HAP-1 (cell line): ENCODE measurements at places on chromosomes 3 and 15.
A peak's percentile ranks its signal among the peaks of the same experiment; 100 is the strongest.

DNA sequence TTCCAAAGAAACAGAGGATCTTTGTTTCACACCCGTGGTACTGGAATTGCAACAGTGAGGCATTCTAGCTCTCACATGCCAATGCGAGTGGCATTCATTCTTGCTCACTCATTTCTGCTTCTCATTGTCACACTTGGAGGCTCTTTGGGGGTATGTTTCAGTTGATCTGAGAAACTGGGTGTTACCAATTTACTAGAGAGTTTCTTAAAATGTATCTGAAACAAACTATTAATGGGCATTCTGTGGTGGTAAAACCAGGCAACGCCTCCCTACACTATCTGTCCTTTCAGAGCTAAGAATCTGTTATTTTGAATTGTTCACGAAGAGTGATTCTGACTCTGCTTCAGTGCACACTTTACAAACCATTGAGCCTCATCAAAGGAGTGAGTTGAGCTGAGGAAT is 140.6 kb upstream of the BHLHE40 start:
- no peak for DNase-seq

GRCh38 chr3:107562969-107563529 is 40.3 kb downstream of the BBX start:
- no peak for DNase-seq

- DNase-seq = no peak
Observed at GRCh38 chr15:56473017-56473416, 8.1 kb upstream of the MNS1 start.

DNA sequence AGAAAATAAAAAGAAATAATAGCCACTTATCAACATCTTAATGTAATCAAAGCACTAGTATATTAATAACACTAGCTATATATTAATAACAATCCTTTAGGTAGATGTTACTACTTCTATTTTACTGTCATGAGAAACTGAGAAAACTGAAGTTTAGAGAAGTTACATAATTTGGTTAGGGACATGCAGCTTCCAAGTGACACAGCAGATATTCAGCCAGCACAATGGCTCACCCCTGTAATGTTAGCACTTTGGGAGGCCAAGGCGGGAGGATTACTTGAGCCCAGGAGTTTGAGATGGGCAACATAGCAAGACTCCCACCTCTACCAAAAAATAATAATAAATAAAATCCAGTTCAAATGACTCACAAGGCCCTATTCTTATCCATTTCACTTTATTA is 1.9 kb upstream of the UBR1 start:
- DNase-seq = no peak

- DNase-seq = no peak
Observed at GRCh38 chr3:36729204-36730056, 34.9 kb downstream of the DCLK3 start.

DNA sequence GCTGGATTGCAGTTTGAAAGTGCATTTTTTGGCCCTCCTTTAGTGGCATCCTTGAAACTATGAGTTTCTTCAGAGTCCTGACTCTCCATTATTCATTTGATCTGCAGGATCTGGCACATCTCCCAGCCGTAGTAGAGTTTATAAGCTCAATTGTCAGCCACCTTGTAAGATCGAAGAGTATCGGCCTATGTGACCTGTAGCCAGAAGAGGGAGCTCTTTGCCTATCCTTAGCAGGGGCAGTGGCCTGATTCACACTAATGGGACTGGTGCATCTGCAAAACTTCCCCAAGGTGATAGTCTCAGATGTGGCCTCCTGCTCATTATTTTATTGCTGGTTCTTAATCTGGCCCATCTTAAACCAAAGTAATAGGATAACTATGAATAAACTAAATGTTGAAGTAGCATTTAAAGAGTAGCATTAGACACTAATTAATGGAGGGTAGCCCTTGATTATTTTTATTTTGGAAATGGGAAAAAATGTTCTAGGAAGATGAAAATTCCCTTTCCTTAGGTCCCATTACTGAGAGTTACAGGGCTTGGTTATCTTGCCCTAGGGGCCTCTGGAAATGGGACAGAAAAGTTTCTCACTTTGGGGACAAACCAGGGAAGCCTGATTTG is 21.2 kb downstream of the GCSAM start:
- DNase-seq = peak; percentile 76

- no peak for DNase-seq
Observed at GRCh38 chr15:100944986-100945385, 25.8 kb downstream of the LRRK1 start.

DNA sequence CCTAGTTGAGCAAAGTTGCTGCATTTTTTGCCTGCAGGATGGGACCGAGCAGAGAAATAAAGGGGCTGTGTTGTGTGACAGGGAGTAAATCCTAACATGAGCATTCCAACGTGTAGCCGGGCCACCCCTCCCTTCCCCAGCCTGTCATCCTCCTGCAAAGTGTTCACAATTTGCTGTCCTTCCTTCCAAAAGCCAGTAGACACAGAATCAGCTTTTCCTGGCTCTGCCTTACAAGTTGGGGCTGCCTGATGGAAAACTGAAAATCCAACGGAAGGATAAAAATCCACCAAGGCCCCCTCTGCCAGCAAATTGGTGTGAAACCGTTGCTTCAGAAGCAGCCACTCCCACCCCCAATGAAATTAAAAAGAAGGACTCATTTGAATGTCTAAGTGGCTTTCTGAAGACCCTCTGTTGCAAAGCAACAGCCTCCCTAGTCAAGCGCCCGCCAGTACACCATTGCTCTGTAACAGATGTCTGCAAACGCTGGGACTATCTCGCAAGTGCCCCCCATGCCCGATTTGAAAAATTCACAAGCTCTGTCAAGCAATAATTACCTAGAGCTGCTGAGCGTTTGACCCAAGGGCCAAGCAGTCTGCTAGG is 665 bp downstream of the FRMD4B start:
- peak; percentile 13 for DNase-seq

GRCh38 chr15:44243829-44244228 is 44.7 kb upstream of the GOLM2 start:
- no peak for DNase-seq

DNA sequence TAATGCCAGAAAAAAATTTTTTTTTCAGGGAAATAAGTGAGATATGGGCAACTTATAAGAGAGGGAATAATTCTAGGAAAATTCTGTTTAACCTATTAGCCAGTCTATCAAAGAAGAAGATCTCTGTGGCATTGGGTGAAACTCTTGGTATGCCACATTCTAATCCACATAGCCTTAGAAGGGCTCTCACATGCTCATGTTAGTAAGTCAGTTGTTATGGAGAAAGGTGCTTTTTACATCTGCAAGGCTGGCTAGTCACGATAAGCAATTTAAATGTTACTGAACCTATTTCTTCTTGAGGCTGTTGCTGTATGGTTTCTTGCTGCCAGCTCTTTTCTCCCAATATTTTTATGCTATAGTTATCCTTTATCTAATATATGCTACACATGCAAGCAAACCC is 89.9 kb upstream of the MAGI1 start:
- DNase-seq = no peak

- DNase-seq = no peak
Observed at GRCh38 chr3:189529889-189530471, 101.2 kb upstream of the TP63 start.

DNA sequence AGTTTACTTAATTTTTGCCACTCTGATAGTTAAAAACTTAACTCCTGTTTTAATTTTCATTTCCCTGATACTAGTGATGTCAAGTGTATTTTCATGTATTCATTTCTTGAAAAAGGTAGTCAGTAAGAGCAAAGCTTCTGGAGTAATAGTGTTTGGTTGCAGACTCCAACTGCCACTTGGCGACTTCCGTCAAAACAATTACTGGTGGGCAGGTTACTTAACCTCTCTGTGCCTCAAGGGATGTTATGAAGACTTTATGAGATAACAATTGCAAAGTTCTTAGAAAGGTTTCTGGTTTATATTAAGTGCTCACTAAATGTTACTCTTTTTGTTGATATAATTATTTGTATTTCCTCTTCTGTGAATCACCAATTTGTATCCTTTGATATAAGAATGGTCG is 129.7 kb downstream of the NFKBIZ start:
- no peak for DNase-seq

GRCh38 chr3:126365351-126366277 is 8.4 kb upstream of the KLF15 start:
- no peak for DNase-seq

DNA sequence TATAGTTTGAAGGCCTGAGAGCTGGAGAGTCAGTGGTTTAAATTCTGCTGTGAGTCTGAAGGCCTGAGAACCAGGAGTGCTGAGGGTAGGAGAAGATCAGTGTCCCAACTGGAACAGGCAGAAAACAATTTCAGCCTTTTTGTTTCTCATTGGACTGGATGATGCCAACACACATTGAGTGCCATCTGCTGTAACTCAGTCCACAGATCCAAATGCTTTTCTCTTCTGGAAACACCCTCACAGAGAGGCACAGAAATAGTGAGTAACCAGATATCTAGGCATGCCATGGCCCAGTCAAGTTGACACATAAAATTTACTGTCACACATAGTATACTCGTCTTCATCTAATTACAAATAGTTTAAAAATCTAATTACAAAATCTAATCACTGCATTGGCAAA is 100.8 kb downstream of the NEO1 start:
- DNase-seq = no peak

GRCh38 chr3:112778353-112778948 is 68.2 kb downstream of the CD200R1L start:
- peak; percentile 9 for DNase-seq

- DNase-seq = no peak
Observed at GRCh38 chr15:45131510-45131909, 1.7 kb downstream of the DUOX1 start.

GRCh38 chr15:80587816-80588456 is 107.2 kb upstream of the ABHD17C start:
- DNase-seq = no peak

- DNase-seq = no peak
Observed at GRCh38 chr15:95693917-95694316, 636.6 kb upstream of the NR2F2 start.

DNA sequence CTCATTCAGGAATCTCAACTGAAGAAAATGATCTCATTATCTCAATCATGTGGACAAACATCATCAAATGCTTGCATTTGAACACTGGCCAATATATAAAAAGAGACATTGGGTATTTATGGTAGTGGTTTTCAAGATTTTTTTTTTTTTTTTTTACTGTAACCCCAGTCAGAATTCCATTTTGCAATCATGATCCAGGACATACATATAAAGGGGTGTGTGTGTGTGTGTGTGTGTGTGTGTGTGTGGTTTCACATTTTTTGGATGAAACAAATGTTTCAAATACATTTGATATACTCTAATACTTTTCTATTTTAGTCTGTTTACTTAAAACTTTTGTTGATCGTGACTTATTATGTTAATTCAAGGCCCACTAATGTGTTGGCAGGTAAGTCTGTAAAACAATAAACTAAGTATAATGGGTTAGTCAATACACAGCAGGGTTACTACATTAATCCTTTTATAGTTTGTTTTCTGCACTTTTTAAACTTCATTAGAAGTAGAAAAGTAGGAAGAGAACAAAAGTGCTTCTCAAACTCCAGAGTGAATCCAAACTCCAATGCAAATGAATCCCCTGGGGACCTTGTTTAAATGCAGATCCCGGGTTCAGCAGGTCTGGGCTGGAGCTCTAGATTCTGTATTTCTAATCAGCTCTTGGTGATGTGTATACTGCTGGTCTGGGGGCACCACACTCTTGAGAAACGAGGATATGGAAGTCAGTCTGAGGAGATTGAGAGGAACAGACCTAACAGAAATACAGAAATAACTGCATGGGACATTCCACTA is 17.6 kb downstream of the THRB start:
- DNase-seq = peak; percentile 73

DNA sequence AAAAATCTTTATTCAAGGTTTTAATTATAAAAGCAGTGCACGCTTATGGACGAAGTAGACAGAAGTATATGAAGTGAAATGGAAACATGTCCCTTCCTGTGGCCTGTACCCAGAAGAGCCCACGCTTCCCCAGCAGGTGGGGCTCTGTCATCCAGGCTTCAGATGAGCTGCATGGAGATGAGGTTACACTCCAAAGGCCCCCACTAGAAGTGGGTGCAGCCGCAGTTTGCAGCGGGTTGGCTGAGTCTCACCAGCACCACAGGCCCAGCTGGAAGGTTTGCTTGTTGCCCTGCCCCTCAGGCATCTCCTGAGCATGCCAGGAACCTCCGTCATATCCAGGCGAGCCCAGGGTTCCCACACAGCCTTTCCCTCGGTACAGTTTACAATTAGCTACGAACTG is 33.1 kb downstream of the PRR20G start:
- DNase-seq = no peak

DNA sequence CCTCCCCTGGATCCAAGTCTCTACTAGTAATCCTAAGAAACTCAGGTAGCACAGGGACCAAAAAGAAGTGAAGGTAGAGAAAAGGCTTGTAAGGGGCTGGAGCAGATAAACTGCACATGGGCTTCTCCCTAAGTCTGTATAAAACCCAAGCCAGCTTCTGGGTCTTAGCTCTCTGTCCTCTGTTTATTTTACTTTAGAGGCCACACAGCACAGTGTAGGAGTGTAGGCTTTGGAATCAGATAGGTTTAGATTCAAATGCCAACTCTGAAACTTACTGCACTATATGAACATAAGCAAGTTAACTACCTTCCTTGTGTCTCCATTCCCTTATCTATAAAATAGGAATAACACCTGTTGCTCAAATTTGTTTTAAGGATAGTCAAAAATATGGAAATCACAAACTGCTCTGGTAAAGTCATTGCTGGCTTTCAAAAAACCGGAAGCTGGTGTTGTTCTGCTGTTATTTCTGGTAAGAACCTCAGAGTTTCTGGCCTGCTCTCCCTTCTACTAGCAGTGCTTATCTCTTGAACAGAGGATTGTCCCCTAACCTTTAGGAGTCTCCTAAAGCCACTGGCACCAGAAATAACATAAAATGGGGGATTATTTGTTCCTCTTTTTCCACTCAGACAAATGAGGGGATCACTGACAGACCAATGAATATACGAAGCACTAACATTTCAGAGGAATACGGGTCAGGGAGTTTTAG is 33.8 kb downstream of the PIK3R4 start:
- no peak for DNase-seq

DNA sequence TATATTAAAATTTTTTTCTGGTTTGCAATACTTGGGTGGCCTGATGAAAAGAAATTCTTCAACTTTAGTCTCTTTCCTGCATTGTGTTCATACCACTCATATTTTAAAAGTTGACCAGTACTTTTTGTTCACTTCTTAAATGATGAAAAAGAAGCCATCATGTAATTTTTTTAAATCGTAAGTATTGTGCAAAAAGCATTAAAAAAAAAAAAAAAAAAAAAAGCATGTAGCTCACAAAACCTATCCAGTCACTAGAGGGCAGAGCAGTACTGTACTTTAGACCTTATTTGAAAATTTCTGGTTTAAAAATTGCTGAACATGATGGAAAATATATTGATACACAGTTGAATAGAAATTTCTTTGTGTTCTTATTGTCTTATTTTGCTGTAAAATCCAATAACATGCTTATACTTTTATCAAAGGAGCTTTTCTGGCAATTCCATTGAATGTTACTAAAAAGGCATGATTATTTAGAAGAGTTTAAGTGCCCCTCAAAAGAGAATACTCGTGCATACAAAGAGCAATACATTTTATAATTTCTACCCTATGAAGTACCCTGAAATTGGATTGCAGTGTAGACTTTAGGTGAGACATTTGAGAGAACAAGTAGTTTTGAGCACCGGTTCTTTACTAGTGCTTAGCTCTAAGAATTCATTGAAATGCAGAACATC is 137.7 kb downstream of the BBX start:
- DNase-seq = no peak

- no peak for DNase-seq
Observed at GRCh38 chr3:105708980-105709379, 159.8 kb downstream of the CBLB start.
